ENCODE measurements at places on chromosomes 3 and 15.
A peak's percentile ranks its signal among the peaks of the same experiment; 100 is the strongest.

- DNase-seq = no peak
Observed at GRCh38 chr3:120461416-120461815, 10.6 kb upstream of the FSTL1 start.

GRCh38 chr3:197522183-197522715 lies 33.5 kb downstream of the BDH1 start:
- DNase-seq = no peak

DNA sequence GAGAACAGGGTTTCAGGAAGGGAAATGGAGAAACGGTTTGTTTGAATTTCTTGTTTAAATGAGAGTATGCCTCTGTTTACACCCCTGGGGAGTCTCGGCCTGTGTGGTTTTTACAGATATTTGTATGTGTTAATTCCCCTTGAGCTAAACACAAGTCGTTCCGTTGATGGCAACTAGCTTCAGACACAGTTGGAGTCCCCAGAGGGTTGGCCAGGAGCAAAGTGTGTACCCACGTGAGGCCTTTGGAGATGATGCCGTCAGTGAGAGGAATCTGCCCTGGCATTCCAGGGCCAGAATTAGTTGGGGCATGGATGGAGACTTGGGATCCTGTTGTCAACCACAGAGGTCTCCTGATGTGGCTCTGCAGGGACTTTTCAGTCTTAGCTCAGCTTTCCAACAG lies 44.0 kb downstream of the CEMIP start:
- no peak for DNase-seq

- peak; percentile 24 for DNase-seq
Observed at GRCh38 chr3:169764312-169764881, 463 bp downstream of the TERC start.

DNA sequence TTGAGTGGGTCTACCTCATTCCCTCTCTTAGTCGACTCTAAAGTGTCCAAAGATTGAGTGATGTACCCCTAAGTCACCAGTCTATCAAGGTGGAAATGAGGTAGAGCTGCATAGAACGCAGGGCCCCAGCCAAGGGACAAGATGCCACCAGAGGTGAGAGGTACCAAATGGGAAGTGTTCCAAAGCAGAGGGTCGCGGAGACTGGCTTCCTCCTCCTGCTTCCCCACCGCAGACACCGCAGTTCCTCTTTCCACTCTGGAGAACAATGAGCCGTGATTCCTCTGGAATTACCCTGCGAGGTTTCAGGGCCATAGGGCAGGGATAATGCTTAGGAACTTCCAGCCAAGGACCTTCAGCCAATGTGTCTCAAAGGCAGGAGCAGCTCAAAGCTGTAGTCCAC lies 55.8 kb downstream of the DAPK2 start:
- DNase-seq = no peak

GRCh38 chr15:70094690-70095311 lies 2.9 kb downstream of the TLE3 start:
- no peak for DNase-seq

DNA sequence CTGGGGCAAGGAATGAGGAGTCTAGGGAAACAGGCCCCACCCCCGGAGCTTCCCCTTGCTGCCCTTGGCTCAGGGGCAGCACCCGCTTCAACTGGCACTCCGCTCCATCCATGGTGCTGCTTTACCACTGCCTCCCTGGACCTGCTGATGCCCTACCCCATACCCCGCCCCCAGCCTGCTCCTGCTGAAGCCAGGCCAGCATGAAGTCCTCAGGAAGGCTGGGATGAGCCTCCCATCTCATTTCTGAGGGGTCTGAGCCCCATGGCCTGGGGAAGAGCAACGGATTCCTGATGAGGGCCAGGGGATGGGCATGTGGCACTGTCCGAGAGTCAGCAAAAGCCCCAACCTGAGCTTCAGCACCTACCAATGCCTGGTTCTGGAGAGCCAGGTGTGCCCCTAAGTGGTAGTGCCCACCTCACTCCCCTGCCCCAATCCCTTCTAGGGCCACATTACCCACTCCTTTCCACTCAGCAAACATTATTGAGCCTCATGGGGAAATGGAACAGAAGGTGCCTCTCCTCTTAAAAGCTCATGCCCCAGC lies 21.0 kb downstream of the SEC61A1 start:
- DNase-seq = no peak

DNA sequence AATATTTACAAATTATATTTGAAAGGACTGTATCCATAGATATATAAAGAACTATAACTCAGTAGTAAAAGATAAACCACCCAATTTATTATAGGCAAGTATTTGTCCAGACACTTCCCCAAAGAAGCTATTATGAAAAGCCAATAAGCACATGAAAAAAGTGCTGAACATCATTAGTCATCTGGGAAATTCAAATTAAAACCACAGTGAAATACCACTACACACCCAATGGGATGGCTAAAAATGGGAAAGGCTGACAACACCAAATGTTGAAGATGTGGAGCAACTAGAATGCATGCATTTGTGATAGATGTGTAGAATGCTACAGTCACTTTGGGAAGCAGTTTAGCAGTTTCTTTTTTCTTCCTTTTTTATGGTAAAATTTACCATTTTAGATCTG lies 147.0 kb downstream of the PDE8A start:
- DNase-seq = no peak

DNA sequence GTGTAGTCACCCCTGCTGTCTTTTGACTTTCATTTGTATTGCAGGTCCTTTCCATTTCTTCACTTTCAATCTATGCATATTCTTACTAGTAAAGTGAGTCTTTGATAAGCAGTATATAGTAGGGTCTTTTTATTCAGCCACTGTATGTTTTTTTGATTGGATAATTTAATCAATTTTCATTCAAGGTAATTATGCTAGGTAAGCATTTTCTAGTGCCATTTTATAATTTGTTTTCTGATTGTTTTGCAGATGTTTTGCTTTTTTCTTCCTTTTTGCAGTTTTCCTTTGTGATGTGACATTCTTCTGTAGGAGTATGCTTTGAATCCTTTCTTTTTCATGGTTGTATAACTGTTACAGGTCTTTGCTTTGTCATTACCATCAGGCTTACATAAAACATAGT lies 504.3 kb upstream of the GBE1 start:
- no peak for DNase-seq

GRCh38 chr3:56785499-56785898 lies 16.2 kb downstream of the ARHGEF3 start:
- no peak for DNase-seq

GRCh38 chr3:123286308-123287023 lies 84.7 kb downstream of the SEC22A start:
- DNase-seq = peak; percentile 53

GRCh38 chr3:99634881-99635280 lies 3.5 kb upstream of the COL8A1 start:
- DNase-seq = no peak

DNA sequence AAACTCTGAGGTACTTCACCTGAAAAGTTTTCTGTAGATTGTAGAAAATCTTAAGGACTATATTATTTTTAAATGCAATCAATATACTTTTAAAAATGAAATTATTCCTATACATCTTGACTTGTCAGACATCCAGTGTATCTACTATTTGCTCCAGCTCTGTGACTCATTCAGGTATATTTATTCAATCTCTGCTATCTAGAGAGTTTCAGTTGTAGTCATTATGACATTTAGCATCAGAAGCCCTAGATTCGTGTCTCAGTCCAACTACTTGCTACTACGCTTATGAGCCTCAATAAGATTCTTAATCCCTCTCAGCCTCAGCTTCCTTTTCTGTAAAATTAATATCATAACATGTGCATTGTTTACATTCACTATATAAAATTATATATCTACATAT lies 22.3 kb upstream of the EIF1B start:
- no peak for DNase-seq

DNA sequence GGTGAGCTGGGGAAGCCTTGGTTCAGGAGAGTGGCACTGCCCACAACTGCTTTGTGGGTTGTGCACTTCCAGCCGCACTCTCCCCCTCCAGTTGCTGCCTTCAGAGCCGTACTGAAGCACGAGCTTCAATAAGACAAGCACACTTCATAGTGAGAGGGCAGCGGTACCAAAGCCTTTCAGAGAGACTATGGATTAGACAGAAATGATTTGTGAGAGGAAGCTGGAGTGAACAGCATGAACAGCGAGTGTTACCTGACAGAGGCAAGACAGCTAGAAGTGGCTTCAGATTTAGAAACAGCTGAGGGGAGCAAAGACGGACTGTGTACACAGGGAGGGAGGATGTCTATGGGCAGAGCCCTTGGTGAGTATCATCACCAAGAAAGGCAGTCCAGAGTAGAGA lies 31.1 kb downstream of the HCLS1 start:
- no peak for DNase-seq

GRCh38 chr3:183301937-183302580 lies 49.0 kb downstream of the B3GNT5 start:
- no peak for DNase-seq

DNA sequence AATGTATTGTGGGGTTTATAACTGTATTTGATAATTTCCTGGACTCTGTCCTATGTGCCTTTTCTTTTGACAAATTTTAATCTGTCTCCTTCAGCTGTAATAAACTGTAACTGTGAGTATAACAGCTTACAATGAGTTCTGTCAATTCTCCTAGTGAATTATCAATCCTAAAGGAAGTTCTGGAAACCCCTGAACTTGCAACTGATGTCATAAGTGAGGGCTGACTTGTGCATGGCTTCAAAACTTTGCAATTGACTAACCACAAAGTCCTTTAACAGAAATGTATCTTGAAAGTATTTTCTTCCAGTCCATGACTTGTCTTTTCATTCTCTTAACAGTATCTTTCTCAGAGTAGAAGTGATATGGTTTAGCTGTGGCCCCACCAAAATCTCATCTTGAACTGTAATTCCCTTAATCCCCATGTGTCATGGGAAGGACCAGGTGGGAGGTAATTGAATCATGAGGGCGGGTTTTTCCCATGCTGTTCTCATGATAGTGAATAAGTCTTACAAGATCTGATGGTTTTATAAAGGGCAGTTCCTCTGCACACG lies 108.3 kb downstream of the TFDP2 start:
- DNase-seq = no peak

GRCh38 chr3:89223188-89223587 lies 115.8 kb downstream of the EPHA3 start:
- DNase-seq = no peak

- no peak for DNase-seq
Observed at GRCh38 chr3:127422663-127423375, 135.0 kb upstream of the PRR20G start.

- no peak for DNase-seq
Observed at GRCh38 chr3:58577269-58577821, at the start of gene FAM107A. Gene FAM107A (minus strand): TSS chr3:58577391. CDS start chr3:58569860, 7,531 bp downstream.

DNA sequence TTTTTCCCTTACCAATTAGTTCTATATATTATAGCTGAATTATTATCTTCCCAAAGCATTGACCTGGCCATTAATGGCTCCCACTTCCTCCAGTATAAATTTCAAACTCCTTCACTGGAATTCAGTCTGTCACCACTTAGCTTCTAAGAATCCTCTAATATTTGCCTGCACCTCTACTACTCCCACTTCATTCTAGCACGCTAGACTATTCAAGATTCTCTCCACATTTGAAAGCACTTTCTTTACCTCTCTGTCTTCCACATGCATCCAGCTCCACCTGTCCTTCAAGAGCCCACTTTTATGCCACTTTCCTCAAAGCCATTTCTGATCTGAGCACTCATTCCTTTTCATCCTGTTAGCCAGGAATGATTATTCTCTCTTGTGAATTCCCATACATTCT lies 15.0 kb downstream of the SENP8 start:
- no peak for DNase-seq

- no peak for DNase-seq
Observed at GRCh38 chr3:36521007-36521379, 140.7 kb downstream of the STAC start.

GRCh38 chr15:38879909-38880471 lies 315.4 kb upstream of the RASGRP1 start:
- no peak for DNase-seq

DNA sequence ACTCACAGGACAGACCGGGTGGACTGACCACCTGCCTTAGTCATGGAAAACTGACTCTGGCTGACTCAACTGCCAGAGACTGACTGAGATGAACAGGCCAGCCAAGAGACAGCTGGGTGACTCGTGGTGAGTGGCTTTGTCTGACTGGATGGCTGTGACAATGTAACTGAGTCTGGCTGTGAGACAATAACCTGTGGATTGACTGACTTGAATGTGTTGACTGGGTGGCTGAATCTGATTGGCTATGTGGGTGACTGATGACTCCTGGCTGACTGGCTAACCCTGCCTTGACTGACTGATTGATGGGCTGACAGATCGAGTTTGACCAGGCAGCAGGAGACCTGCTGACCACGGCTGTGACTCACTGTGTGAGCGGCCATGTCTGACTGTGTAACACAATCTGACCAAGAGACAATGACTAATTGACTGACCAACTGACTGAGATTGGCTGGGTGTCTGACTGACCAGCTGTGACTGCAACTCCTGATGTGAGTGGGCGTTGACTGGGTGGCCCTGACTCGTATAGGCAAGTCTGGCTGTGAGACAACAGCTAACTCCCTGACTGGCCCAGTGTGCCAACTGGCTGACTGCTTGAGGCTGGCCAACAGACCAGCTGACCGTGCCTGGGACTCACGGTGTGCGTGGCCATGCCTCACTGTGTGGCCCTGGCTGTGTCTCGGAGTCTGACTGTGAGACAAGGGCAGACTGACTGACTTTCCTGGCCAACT lies 509.1 kb downstream of the SHQ1 start:
- peak; percentile 28 for DNase-seq

DNA sequence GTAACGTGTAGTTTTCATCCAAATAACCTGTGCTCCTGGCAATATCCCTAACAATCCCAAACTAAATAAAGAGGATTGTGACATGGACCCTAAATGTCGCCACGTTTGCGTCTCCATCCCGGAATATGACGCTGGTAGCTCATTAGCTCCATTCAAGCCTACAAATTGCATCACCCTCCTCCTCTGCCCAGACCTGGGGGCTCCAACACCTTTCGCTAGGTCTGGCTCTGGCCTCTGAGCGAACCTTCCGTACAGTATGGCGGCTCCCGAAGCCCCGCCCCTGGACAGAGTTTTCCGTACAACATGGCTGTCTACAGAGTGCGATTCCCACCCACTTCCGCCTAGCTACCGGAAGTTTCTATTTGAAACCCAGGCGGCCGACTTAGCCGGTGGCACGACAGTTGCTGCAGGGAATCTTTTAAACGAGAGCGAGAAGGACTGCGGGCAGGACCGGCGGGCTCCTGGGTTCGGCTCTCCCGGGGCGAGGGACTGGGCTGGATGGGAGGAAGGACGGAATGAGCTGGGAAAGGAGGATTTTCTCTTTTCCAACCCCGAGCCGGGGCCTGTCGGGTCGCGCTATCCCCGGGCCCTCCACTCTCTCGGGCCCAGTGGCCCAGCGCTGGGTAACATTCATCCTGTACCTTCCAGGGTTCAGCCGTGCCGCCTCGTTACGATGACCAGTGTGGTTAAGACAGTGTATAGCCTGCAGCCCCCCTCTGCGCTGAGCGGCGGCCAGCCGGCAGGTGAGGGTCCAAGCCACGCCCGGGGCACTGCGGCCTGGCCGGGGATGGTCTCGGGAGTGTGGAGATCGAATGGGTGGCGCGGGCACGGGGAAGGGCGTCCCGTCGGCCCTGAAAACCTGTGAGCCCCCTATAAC lies at the start of gene KNSTRN:
TSS of gene KNSTRN (plus strand) at position 142 of the 877 bp plus-strand sequence. CDS start at position 257, 115 bp downstream.
- peak; percentile 67 for DNase-seq

- no peak for DNase-seq
Observed at GRCh38 chr3:197690754-197691153, 46.0 kb downstream of the RUBCN start.

- DNase-seq = no peak
Observed at GRCh38 chr15:82805994-82806406, at the start of gene FSD2. Gene FSD2 (minus strand): TSS chr15:82806069. CDS start chr15:82787390, 18,679 bp downstream.

All from SW 1271 (cell line).